Progenitor cell of endocrine pancreas (in vitro differentiated cells): ENCODE measurements at places on chromosomes 3 and 15.

- DNase-seq = no peak
Measured at GRCh38 chr15:48096813-48097212, 24.0 kb upstream of the SLC24A5 start.

- DNase-seq = no peak
Measured at GRCh38 chr3:45143673-45144671, 2.2 kb downstream of the CDCP1 start.

GRCh38 chr3:124097362-124098131 lies 105.6 kb upstream of the ROPN1 start:
- no peak for DNase-seq

DNA sequence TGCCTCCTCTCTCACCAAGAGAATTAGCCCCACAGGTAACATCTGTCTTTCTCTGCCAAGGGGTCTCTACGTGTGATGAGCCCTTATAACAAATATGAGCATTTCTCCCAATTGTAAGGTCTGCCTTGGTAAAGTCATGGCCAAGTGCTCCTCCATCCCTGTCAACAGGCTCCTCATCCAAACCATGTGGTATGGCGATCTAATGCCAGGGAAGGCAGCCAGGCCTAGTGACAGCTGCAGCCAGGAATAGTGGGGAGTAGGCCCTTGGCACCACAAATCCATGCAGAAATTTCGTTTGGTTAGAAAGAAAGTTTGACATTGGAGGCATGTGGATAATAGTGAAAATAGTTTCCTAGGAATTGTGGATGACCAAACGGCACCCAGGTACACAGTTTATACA lies 4.7 kb upstream of the LRTM1 start:
- no peak for DNase-seq

DNA sequence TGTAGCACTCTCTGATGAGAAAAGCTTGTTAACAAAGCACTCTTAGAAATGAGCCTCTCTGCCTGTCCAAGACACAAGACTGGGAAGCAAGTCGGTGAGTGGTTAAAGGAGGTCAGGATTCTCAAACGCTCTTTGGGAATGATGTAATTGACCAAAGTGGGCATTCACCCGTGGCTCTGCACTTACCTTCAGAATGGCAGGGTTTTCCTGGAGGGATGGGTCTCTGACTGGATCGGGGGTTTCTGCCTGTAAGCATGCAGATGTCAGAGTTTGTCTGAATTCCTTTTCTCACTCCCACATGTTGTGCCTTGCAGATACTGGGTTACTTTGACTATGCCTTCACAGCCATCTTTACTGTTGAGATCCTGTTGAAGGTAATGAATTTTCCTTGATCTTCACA lies 106.3 kb downstream of the CHDH start:
- no peak for DNase-seq

DNA sequence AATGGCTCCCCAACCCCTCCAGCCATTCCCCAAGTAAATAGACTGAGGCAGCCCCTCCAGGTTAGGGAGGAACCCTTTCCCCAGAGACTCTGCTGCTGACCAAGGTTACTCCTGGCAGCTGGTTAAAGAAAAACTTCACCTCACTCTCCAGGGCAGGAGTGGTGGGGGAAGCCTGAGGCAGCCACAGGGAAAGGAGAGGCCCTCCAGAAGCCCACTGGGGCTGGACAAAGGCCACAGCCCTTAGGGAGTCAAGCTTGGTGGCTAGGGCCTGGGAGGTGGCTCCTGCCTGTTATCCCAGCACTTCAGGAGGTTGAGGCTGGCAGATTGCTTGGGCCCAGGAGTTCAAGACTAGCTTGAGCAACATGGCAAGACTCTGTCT lies 923 bp downstream of the ACY1 start:
- no peak for DNase-seq

DNA sequence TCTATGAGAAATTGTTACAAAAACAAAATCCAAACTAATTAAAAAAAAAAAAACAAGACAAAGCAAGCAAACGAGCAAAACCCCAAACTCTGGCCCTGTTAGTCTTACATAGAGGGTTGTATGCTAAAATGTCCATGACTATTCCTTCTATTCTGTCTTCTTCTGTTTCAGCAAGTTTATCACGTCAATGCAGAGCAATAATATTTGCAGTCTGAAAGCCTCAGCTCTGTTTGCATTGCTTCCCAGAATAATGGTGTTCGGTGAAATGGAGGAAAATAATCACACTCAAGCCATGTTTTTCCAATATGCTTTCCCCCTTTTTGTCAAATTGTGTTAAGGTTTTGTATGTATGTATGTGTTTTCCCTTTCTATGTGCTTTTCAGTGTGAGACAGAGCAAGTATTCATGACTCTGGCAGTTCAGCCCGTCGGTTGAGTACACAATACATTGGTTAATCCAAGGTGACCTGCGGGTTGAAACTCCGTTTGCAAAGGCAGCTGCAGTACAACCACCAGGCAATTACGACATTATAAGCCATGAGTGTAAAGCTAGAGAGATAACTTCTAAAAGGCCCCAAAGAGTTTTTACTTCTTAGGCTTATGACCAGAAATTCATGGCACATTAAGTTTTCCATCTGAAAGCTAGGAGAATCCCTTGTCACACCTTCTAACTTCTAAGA lies 34.9 kb upstream of the MAGI1 start:
- no peak for DNase-seq

- no peak for DNase-seq
Measured at GRCh38 chr3:29026959-29027358, 253.9 kb upstream of the RBMS3 start.

DNA sequence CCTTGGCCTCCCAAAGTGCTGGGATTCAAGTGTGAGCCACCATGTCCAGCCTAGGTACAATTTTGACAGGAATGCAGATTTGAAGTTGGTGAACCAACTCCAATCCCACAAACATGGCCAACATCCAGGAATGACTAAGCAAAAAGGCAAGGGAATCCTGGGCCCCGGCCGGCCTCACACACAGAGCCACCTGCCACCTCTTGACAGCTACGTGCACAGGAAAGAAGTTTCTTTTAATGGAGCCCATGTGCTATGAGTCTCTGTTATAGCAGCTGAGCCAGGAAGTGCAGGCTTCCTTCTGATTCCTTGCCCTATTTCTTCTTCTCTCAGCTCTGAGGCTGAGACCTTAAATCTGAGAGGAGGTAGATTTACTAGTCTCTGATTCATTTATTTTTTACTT lies 8.8 kb downstream of the TMEM40 start:
- no peak for DNase-seq

- DNase-seq = no peak
Measured at GRCh38 chr3:38689346-38689745, 39.9 kb upstream of the SCN5A start.

DNA sequence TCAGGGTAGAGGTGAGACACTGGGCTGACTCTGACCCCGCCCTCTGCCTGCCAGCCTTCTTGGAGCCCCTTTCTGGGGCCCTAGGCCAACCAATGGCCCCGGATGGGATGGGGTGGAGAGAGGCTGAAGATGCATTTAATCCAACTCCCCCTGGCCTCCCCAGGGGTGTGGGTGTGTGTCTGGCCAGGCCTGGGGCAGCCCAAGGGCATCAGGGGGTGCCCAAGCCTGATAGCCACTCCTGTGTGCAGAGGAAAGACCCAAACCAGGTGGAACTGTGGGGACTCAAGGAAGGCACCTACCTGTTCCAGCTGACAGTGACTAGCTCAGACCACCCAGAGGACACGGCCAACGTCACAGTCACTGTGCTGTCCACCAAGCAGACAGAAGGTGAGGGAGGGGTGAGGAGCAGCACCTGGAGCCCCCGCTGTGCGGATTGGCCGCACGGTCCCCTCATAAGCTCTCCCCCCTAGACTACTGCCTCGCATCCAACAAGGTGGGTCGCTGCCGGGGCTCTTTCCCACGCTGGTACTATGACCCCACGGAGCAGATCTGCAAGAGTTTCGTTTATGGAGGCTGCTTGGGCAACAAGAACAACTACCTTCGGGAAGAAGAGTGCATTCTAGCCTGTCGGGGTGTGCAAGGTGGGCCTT lies 9.5 kb downstream of the SPINT1 start:
- DNase-seq = no peak

GRCh38 chr3:150133293-150133692 lies 162.6 kb upstream of the PFN2 start:
- no peak for DNase-seq

DNA sequence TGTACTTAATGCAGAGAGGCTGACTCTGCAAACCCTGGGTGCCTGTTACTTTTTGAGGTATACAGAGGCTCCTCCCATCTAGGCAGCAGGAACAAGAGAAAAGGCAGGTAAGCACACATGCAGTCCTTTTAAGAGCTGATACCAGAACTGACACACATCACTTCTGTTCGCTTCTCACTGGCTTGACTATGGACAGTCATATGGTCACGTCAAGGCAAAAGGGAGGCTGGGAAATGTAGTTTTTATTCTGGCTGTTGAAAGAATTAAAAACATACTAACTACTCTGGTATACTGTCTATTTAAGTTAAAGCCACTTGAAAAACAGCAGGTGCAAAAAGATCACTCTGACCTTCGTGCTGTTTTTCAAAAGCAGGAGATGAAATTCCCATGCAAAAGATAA lies 218.3 kb downstream of the CTNNB1 start:
- no peak for DNase-seq

DNA sequence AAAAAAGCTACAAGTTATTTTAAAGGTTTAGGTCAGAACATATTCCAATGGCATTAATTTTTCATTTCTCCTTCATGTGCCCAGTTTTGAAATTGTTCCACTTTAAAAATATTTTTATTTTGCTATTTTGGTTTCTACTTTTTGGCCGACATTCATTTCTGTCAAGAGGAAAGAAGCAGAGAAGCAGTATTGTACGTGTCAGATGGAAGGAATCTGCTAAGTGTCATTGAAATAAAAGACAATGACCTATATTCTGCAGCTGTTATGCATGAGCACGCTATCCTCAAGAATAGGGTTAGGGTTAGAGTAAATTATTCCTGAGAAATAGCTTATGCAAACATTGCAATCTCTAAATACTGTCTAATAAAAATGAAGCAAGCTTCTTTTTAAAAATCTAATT lies 941.7 kb downstream of the TUSC7 start:
- no peak for DNase-seq

GRCh38 chr3:106033654-106034053 lies 164.8 kb upstream of the CBLB start:
- DNase-seq = no peak

DNA sequence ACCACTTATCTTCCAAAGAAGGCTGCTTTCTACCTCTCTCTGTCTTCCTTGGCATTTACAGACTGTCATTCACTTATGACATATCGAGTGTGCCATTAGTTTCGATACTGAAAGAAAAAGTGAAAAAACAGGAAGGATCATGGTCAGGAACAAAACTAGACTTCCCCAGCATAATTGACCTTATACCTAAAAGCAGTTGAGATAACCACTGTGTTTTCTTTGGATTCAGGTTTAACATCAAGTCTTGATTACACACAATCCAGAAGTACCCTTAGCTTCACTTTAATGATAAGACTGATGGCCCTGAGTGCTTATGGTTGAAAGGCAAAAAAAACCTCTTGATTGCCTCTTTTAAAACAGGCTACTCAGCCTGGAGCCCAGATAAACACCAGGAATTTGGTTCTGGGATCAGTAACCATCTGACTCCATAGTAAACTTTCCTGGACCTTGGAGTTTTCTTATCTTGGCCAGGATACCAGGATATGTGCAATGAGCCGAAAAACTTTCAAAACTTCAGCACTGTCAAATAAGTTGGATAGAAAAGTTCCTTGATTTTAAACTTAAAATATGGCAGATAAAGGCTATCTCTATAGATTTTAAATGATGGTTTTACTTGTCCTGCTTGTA lies 5.0 kb upstream of the UACA start:
- no peak for DNase-seq

GRCh38 chr15:41891946-41892345 lies 1.9 kb downstream of the SPTBN5 start:
- no peak for DNase-seq

- DNase-seq = no peak
Measured at GRCh38 chr3:152331018-152331541, 62.4 kb downstream of the MBNL1 start.

DNA sequence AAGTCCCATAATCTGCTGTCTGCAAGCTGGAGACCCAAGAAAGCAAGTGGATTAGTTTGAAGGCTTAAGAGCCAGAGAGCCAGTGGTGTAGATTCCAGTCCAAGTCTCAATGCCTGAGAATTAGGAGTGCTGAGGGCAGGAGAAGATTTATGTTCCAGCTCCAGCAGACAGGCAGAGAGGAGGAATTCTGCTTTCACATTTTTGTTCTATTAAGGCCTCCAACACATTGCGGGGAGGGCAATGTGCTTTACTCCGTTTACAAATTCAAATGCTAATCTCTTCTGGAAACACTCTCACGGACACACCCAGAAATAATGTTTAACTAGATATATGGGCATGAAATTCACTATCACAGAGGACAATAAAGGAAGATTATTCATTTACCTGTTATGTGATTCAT lies 54.0 kb downstream of the DPH6 start:
- DNase-seq = no peak

DNA sequence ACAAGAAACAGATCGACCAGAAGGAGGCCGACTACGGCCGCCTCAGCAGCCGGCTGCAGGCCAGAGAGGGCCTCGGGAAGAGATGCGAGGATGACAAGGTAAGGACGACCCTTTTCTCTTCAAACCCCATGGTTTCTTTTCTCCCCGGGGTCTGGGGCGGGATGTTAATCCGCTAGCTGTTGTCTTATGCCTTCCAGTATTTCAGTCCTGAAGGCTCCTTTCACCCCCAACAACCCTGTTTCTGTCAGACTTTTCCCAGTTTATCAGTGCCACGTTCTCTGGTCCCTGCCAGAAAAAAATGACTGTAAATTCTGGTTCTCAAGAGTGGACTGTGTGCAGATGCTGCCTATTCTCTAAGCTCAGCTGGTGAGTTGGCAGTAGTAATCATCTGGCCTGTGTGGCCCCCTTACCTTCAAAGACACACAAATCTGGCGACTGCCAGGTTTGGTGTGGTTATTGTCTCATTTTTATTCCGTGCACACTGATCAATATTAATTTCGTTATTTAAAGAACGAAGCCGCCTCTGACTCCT lies 806 bp downstream of the GOLM2 start:
- no peak for DNase-seq

GRCh38 chr3:156811089-156811862 lies 14.9 kb upstream of the LEKR1 start:
- no peak for DNase-seq

DNA sequence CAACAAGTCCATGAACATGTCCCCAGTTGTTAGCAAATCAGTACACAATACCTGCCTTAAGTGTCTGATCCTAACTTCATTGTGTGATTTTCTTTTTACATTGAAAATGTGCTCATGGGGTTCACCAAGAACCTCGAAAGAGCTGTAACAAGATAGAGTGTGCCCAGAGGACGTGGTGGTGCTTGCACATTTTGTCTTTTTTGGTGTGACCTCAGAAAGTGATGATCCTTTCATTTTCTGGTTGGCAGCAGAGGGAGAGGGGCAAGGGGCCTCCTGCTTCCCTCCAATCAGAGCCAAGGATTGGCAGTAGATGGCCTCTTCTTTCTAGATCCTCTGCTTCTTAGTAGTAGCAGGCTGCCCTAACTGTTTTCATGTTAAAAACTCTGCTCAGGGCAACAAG lies 176.4 kb downstream of the OPA1 start:
- DNase-seq = no peak

DNA sequence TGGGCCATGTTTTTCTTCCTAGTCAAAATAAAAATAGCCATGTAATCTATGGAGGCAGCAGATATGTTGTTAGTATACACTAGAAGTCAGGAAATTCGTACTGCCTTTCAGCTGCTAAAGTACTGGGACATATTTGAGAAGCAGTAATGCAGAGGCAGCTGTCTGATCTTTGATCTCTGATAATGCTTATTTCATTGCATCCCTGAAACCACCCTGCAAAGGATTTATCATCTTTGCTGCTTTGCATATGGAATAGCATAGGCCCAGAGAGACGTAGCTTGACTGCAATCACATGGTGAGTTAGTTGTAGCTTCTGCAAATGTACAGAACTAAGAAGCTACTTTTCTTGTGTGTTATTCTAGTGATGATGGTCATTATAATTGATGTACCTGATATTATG lies 52.4 kb downstream of the RBM6 start:
- DNase-seq = no peak
